ENCODE measurements at places on chromosomes 16 and 17.

DNA sequence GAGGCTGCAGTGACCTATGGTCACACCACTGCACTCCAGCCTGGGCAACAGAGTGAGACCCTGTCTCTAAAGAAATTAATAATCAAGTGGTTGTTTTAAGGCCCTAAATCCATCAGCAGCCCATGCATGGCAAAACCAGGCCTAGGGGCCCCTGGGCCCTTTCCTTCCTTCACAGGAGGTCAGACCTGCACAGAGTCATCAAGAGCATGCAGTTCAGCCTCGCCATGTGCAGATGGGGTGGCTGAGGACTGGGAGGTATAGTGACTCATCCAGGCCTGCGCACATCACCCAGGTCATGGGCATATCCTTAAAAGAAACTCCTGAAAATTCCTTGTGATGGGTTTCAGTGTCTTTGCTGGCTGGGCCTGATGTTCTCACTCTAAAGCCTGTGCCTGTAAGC, 72.4 kb upstream of the AMZ2 start:
- no peak for DNase-seq

DNA sequence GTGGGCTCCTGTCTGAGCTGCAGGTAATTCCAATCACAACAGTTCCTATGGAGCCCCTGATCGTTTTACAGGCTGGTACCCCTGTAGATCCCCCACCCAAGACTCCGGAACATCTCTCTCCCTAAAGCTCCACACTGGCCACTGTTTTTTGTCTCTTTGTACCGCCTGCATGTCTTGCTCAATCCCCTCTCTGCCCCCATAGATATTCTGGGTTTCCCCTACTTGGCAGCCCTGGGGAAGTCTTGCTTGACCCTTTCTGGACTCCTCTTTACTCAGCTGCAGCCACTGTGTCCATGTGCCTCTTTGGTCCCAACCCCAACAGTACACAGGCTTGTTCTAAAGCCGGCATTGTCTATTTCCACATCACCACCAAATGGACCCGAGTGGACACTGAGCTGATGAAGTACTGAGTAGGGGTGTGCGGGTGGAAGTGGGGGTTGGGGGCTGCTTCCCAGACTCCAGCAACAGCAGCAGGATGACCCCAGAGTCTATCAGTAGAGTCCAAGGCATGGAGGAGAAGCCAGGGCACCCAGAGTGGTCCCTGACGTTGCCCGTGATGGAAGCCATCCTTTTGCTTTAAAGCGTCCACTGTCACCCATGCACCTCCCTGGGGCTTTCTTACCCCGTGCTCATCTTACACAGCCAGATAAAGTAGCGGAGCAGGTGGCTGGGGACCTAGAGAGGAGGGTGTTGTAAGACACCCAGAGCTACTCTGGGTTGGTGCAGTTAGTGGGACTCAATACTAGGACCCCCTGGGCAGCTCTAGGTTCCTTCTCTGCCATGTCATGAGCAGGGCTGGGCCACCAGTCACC, 6.4 kb downstream of the CD300LB start:
- no peak for DNase-seq

GRCh38 chr17:81003711-81004475, 12.3 kb downstream of the CHMP6 start:
- no peak for DNase-seq

GRCh38 chr16:77332792-77333191, 102.0 kb downstream of the ADAMTS18 start:
- DNase-seq, result no peak

GRCh38 chr16:87951552-87952538, 611 bp downstream of the BANP start:
- DNase-seq, result no peak

DNA sequence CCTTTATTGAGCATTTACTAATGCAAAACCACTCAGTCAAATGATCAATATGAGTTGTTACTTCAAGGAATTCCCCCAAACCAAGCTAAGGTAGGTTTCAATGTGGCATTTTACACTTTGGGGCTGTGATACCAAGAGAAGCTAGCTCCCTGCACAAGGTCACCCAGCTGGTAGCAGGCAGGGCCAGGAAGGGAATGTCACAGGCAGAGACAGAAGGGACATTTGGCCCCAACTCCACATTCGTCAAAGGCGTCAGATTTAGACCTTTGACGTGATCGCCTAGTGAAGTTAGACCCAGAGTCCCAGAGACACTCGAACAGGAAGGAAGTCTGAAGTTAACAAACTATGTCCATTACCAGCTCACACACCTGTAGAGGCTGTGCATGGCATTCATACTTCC, 5.5 kb upstream of the SMG1 start:
- no peak for DNase-seq

GRCh38 chr17:52790359-52790955, 631.9 kb upstream of the CA10 start:
- DNase-seq, result no peak

GRCh38 chr17:80984749-80985148, 6.9 kb upstream of the CHMP6 start:
- DNase-seq, result peak; percentile 43

GRCh38 chr16:55294129-55294528, 29.9 kb upstream of the IRX6 start:
- no peak for DNase-seq

- DNase-seq, result no peak
Observed at GRCh38 chr16:13110124-13110796, 208.9 kb downstream of the SHISA9 start.

DNA sequence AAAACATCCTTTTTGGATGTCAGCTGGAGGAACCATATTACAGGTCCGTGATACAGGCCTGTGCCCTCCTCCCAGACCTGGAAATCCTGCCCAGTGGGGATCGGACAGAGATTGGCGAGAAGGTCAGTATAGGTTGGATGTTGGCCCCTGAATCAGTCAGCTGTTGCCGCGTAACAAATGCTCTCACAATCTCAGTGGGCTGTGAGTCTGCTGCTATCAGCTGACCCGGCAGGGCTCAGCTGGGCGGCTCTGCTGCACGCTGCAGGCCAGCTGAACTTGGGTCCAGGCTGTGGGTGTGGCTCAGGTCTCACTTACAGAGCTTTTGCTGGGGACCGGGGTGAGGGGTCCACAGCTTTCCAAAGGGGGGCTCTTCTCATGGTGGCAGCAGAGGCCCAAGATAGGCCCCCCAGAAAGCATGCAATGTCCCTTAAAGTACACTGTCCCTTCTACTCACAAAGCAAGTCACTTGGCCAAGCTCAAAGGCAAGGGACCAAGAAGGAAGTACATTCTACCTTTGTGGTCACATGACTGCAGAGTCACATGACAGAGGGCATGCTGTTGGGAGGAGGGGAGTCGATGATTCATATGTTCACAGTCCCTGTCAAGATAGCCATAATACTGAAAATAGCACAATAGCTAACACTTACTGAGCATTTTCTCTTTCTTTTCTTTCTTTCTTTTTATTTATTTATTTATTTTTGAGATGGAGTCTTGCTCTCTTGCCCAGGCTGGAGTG, 134.2 kb downstream of the ABCC1 start:
- DNase-seq, result no peak

DNA sequence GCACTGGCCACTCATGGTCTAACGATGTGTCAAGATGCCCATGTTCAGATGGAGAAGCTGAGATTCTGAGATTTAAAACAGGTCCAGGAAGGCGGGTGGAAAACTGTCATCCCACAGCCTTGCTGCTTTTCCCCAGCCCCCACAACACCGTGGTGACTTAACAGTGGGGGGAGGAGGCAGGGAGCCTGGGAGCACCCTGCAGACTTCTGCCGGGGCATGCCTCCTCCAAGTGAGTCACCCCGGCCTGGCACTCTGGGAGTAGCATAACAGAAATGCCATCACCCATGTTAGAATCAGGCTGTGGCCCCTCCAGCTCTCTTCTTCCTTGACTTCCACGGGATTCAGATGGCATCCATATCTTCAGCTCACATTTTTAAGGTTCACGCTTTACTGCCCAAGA, 164.8 kb downstream of the CBLN1 start:
- DNase-seq, result no peak

GRCh38 chr16:84963066-84963465, 48.3 kb downstream of the ZDHHC7 start:
- no peak for DNase-seq

DNA sequence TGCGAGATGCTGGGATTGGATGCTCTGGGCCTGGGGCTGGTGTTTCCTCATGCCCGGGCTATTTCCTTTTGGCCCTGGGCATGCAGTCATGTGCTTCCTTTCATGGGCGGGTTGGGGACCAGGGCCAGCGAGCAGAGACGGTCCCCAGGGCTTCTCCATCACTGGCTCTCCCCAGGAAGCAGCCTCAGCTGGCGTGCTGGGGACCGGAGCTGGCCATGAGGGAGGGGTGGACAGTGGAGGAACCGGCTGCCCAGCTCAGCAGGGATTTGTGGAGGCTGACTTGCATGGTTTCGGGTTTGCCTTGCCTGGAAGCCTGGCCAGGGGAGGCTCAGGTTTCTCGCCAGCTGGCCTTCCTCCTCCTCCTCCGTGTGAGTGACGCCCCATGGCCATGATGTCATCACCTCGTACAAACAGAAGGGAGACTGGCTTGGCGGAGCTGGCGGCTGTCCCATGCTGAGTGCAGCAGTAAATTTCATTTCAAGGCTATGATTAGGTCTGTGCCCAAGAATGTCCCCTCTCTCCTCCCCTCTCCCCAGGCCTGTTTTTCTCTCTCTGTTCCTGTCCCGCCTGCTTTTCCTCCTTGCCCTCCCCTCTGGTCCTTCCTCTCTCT, 8.9 kb upstream of the TIMP2 start:
- DNase-seq, result peak; percentile 79

DNA sequence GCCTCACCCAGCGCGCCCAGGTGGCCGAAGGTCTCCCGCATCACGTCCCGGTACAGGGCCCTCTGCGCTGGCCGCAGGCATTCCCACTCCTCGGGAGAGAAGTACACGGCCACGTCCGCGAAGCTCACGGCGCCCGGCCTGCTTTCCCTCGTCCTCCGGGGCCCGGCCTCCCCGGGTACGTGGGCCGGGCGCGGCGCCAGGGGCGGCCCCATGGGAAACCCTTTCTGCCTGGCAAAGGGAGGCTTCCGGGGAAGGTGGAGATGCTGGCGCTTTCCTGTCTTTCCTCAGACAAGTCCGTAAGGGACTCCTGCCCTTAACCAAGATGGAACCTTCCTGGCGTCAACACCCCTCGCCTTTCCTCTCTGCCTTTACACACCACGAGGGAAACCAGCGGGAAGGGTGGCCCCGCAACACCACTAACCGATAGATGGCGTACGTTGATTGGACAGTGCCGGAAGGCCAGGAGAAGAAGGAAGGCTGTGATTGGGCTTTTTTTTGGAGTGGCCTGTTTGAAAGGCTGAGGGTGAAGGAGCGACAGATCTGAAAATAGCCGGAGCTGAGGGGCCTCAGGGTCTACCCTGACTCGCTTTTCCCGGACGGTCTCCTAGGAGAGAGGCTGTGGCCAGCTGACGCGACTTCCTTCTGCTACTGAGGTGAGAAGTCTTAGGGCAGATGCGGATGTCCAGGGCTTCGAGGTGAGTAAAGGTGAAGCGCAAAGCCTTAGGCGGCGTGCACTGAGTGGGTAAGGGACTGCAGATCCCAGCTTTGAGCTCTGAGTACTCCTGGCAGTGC, at the start of gene ZNF785:
ZNF785 (minus strand) TSS at position 298 of the 792 bp plus-strand sequence; CDS start at position 212, 86 bp downstream.
- DNase-seq, result peak; percentile 99

- DNase-seq, result no peak
Observed at GRCh38 chr17:58267347-58268324, 13.1 kb downstream of the MPO start.

GRCh38 chr16:83715217-83715920, 92.4 kb upstream of the HSBP1 start:
- DNase-seq, result no peak

- DNase-seq, result no peak
Observed at GRCh38 chr17:44905006-44906000, 6.1 kb upstream of the EFTUD2 start.

- peak; percentile 69 for DNase-seq
Observed at GRCh38 chr16:12147681-12148080, 171.1 kb downstream of the SNX29 start.

GRCh38 chr17:57004944-57005579, 27.1 kb downstream of the SCPEP1 start:
- no peak for DNase-seq

GRCh38 chr16:27798241-27798640, 248.3 kb downstream of the KATNIP start:
- no peak for DNase-seq

DNA sequence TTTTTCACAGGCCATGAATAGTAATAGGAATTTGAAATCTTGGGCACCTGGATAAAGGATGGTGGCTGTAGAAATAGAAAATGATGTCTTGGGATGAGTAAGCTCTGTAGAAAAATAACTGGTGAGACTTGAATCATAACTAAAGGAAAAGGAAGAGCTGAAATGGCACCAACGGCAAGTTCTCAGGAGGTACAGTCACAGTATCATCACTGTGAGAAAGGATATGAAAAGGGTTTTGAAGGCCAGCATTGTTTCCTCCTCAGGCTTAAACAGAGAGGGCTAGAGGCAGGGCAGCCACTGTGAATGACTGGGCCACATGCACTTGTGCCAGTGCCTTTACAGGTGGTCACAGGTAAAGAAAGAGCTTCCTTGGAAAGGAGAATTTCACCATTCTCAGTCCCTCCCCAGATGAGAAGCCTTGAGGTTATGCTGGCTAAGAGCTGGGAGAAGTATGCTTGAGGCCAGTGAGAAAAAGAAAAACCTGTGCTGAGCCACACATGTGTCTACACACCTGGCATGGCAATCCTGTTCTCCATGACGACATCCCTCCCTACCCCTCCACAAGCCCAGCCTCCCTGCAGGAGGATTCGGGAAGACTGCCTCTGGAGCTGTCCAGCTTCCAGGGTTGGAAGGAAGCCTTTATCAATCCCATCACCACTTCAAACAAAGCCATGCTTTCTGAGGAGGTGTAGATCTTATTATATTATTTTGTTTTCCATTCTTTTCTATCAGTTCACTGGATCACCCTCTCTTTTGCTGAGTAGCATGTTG, 3.8 kb upstream of the ANKFN1 start:
- peak; percentile 53 for DNase-seq

DNA sequence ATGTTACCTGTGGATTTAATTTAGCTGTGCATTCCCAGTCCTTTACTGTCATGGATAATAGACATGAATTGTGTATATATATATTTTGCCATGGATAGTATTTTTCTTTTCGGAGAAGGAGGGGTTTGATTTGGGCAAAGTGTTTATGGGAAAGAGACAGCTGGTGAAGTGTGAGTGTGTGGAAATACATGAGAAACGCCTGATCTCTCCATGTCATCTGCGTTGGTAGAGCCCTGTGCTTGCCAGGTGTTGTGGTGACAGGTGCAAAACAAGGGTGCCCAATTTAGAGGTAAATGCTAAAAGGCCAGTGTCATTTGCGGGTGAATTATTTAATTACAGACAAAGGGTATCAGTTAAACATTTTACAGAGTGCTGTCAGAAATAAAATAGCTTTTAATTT, 23.4 kb downstream of the NDEL1 start:
- DNase-seq, result no peak

DNA sequence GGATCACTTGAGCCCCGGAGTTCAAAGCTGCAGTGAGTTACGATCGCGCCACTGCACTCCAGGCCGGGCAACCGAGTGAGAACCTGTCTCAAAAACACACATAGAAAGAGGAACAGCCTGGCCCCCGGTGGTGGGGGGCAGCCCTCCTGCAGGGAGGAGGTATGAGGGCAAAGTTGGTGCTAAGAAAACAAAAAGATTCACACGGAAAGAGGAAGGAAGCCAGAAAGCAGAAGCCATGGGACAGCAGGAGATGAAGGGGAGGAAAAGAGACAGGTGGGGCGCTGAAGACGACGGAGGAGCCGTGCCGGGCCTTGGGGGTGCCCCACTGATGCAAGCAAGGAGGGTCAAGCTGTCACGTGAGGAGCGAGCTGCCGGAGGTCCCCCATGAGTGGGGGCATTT, 8.2 kb upstream of the C16orf74 start:
- DNase-seq, result no peak
